ENCODE measurements at places on chromosomes 5 and 9. TPM values are rescaled to one million over a fixed set of nuclear protein-coding genes. Genes with fewer than 3 reads are reported as not detected.

GRCh38 chr5:172951371-172952033, 7.7 kb upstream of the RPL26L1 start:
- DNase-seq: no peak

DNA sequence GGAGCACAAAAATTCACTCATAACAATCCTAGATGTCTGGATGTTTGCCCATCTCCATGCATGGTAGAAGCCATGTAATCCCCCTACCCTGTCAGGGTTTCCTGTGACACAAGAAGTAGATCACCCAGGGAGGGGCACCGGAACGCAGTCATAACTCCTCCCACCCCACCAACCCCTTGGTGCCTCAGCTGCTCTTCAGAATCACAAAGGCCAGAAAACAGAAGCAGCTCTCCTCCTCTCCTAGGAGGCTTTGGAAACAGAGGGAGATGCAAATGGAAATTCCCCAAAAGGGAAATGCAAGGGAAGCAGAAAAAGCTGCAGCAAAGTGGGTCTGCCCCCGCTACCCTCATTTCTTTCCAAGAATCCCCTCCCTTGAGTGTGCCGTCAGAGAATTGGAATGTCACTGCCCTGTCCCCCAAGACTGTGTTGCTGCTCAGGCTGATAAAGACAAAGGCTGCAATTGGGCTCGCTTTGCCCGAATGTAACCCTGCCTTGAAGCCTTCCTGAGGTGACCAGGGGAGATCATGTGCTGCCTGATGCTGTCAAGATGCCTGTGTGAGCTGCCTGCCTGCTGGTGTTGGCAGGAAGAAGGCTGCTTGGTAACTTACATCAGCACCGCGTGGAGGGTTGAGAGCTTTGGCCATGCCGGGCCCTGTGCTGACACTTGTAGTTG, 65.5 kb upstream of the ABCA1 start:
- no peak for DNase-seq

- DNase-seq: no peak
These were observed 11.5 kb downstream of the UGT3A1 start for GRCh38 chr5:35979715-35980114.

GRCh38 chr5:119387945-119388618, 32.3 kb downstream of the TNFAIP8 start:
- no peak for DNase-seq

GRCh38 chr5:156241266-156241665, 85.7 kb upstream of the SGCD start:
- no peak for DNase-seq

DNA sequence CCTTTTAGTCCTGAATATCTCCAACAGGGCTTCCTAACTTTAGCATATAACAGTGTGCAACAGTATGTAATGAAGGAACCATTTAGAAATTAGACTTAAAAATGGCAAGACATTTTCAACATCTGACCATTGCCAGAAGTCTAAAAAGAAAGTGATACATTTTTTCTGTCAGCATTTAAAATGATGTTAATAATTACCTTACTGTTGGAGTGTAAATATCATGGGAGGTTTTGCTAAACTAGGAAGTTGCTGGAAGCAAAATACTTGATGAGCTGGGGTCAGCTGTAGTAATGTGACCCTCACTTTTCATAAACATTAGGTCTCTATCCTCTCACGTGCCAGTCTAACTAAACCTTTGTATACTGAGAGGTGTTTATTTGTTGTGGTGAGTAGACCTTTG, 68.8 kb downstream of the NTRK2 start:
- no peak for DNase-seq

Gene CYSRT1
- total RNA-seq: 0.53 TPM

Gene LECT2
- not detected for total RNA-seq
